Activated CD4-positive, alpha-beta T cell treated with anti-CD3 and anti-CD28 coated beads for 36 hours (primary cell): ENCODE measurements at places on chromosomes 7 and 10.
A peak's percentile ranks its signal among the peaks of the same experiment; 100 is the strongest.

DNA sequence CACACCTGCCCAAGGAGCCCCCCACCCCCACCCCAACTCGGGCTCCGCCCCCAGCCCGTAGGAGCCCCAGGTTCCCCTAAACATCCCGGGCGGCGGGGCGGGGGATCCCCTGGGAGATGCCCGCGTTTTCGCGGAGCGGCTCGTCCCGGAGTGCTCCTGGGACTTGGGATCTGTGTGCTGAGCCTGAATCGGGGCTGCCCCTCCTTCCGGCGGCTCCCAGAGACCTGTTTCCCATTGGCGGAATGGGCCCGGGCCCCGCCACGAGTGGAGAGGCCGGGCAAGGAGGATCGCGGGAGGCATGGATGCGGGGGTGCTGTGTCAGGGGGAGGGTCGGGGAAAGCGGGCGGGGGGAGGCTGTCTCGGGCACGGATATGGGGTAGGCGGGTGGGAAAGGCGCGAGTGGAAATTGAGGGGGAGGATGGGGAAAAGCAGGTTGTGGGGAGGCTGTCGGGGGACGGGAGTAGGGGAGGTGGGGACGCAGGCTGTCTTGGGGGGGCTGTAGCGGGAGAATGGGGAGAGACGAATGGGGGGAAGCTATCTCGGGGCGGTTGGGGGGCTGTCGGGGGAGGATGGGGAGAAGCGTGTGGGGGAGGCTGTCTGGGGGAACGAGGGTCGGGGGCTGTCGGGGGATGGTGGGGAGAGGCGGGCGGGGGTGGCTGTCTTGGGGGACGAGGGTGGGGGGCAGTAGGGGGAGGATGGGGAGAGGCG is 572 bp upstream of the BHLHA15 start:
- DNase-seq: no peak

GRCh38 chr7:50303335-50304128 is 984 bp upstream of the IKZF1 start:
- peak; percentile 48 for DNase-seq

DNA sequence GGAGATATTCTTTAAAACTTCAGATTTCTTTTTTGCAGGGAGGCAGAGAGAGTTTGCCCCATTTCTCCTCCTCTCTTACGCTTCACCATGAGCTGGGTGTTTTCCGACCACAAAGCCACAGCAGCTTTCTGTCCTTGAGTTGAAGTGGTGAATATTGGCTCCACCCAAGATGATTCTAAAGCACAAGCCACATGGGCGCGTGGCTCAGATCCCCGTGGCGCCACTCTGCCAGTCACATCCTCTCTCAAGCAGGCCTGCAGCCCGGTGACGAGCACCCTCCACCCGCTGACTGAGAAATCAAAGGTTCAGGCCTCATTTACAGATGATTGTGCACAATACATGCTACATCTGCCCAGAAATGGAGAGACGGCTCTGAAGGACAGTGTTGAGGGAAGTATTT is 27.6 kb upstream of the RNF32 start:
- peak; percentile 87 for DNase-seq

- DNase-seq: no peak
These were observed 47.5 kb upstream of the KIF5B start for GRCh38 chr10:32103721-32104120.

- no peak for DNase-seq
These were observed 65.9 kb upstream of the MEOX2 start for GRCh38 chr7:15752377-15752776.
